ENCODE measurements at places on chromosomes 4 and X. TPM values are rescaled to one million over a fixed set of nuclear protein-coding genes. Genes with fewer than 3 reads are reported as not detected.

DNA sequence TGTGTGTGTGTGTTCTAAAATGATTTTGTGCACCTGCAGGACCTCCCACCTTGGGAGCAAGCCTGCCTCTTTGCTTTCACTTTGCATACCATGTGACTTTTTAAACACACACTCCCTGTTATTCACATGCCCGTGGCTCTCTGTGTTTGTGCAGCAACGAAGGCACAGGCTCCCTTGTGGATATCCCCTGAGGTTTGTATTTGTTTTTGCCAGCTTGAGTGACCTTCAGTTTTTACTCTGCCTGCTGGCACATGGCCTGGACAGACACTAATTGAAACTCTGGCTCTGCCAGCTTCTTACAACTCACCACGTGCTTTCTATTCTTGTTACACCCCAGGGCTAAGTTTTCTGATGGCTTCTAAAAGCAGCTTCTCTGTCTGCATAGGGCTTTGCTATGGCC lies 885.8 kb downstream of the SH3BGRL start:
- no peak for DNase-seq

GRCh38 chr4:110970642-110971041 lies 347.8 kb upstream of the PITX2 start:
- DNase-seq: no peak

TTC29 gene
- 0.41 TPM for total RNA-seq

ALAS2 gene
- total RNA-seq: not detected

GRCh38 chr4:10656988-10657387 lies 27.6 kb downstream of the CLNK start:
- no peak for DNase-seq

Data from chondrocyte (in vitro differentiated cells).